Esophagus squamous epithelium (tissue), 5 donors: ENCODE measurements at places on chromosomes 2 and 18.

DNA sequence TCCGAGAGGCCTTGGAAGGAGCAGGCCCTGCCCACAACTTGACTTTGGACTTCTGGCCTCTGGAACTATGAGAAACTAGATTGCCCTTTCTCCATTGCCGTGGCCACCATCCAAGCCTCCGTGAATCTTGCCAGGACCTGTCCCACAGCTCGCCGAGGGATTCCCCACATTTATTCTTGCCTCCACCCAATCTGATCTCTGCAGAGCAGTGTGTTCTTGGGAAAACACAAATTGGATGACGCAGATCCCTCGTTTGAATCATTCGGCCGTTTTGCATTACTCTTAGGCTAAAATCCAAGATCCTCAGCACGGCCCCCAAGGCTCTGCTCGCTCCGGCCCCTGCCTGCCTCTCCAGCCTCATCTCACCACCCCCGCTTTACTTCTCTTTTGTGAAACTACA, 364.2 kb downstream of the ZNF516 start:
- no peak for DNase-seq

- no peak for DNase-seq
Observed at GRCh38 chr2:217743966-217744761, 258.6 kb downstream of the TNS1 start.

GRCh38 chr2:224595518-224595917, 10.4 kb upstream of the CUL3 start:
- DNase-seq: no peak

GRCh38 chr18:10444314-10445006, 10.0 kb upstream of the APCDD1 start:
- no peak for DNase-seq

DNA sequence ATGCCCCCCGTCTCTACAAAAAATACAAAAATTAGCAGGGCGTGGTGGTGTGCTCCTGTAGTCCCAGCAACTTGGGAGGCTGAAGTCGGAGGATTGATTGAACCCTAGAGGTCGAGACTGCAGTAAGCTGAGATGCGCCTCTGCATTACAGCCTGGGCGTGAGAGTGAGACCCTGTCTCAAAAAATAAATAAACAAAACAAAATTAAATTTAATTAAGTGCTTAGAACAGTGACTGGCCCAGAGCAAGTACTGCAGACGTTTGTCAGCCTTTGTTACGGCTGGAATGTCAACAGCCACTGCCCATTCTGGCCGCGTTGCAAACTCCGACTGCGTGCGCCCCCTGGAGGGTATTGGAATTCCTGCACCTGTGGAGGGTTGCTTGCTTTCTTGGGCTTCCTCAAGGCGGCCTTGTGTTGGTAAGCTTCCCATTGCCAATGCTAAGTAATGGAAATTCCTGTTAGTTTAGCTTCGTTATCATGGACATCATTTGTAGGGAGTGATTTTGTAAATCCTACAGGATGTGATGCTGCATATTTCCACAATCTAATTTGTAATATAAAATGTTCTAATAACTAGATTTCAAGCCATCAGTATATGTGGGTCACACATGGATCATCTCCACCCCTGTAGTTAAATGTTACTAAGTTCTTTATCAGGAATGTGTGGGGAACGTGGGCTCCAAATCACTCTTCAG, 15.9 kb upstream of the ATP6V1B1 start:
- DNase-seq: peak; percentile 9

GRCh38 chr18:59950215-59950944, 50.6 kb downstream of the PMAIP1 start:
- DNase-seq: no peak

GRCh38 chr2:190974629-190975361, 39.2 kb downstream of the STAT1 start:
- DNase-seq: no peak

GRCh38 chr2:12610314-12610713, 106.4 kb upstream of the TRIB2 start:
- DNase-seq: no peak

DNA sequence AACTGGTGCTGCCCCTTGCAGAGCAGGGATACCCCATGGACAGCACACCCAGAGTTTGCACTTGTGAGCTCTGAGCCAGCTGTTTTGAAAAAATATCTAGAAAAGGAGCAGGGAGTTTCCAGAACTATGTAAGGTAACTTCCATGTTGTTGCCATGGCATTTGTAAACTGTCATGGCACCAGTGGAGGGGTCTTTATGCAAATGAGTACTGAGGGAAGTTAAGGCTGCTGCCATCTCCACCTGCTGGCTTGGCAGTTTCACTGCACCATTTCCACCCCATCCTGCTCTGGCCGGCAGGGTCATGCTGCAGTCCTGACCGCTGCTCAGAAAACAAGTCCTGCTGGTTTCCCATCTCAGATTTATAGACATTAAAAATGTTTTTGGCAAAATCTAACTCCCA, 52.3 kb upstream of the SNTG2 start:
- no peak for DNase-seq

- no peak for DNase-seq
Observed at GRCh38 chr2:196591004-196591403, 48.5 kb upstream of the CCDC150 start.

DNA sequence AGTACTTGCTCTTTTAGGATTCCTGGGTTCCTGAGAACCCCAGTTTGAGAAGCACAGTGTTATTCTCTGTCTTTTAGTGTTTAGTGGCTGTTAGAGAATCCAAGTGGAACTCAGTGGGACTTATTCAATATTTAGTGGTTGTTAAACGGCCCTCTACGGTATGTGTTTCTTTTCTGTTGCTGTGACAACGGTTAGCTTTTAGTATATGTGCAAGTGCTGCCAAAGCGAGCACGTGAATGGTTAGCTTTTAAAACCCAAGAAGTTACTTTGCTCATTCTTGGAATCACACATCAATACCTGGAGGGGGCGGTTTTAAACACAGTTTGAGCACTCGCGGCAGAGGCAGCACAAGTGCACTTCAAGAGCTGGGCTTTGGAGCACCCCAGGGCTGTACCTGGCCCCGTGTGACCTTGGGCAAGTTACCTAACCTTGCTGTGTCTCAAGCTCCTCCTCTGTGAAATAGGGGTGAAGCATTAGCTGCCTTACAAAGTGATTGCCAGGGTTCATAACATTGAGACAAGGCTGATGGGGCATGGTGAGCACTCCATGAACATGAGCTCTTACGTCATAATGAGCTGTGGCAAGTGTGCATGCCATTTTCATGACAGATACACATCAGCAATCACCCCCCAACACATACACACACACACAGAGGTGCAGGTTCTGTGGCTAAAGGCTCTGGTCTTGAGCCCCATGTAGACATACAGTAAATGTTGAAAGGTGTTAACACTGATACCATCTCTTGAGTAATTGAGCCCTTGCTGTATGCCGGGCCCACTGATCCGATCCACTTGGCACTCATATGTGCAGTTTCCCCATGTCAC, 234.1 kb downstream of the ALPK2 start:
- no peak for DNase-seq
